Panc1 (cell line): ENCODE measurements at places on chromosomes 3 and 15. TPM values are rescaled to one million over a fixed set of nuclear protein-coding genes. Genes with fewer than 3 reads are reported as not detected.

DNA sequence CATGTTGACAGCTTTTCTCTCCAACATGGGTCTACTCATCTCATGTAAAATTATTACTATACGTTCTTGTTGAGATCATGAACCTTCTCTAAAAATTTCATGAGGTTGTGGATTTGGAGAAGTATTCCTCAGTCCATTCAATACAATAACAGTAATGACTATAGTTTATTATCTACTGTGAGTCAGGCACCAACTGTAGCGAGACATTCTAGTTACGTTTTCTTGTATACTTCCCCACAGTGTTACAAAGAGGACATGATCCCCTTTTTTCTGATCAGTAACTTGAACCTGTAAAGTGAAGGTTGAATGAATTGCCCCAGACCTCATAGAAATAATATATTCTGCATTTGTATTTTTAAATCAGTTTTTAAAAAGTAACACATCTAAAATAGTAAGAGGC, 76.4 kb downstream of the AKAP13 start:
- no peak for DNase-seq

PAQR5 gene
- total RNA-seq, result 2.0 TPM

- DNase-seq, result no peak
Observed at GRCh38 chr15:93185796-93186195, 96.8 kb upstream of the RGMA start.

DNA sequence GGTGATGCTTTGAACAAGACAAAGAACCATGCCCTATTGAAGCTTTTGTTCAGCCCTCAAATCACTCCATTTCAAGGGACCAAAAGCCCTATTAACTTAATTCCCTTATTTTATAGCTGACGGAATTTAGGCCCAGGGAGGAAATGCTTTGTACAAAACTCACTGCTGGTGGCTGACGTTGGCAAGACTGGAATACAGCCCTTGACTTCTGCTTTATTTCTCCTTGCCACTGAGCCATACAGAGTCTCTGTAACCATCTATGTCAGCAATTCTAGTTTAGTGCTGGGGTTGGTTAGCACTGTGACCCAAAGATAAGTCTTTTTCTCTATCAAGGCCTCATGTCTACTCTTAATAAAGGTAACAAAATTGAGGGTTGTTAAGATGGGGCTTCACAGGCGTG, 316.1 kb upstream of the TPRG1 start:
- no peak for DNase-seq

DNA sequence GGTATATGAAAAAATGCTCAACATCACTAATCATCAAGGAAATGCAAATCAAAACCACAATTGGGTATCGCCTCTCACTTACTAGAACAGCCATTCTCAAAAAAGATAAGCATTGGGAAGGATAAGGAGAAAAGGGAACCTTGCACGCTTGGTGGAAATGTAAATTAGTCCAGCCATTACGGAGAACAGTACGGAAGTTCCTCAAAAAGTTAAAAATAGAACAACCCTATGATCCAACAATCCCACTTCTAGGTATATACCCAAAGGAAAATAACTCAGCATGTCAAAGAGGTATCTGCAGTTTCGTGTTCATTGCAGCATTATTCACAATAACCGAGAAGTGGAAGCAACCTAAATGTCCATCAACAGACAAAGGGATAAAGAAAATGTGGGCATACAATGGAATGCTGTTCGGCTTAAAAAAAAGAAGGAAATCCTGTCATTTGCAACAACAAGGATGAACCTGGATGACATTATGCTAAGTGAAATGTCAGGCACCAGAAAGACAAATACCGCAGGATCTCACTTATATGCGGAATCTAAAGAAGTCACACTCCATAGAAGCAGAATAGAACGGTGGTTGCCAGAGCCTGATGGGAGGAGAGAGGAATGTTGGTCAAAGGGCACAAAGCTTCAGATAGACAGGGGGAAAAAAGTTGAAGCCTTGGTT, 11.7 kb upstream of the CMTM7 start:
- no peak for DNase-seq

DNA sequence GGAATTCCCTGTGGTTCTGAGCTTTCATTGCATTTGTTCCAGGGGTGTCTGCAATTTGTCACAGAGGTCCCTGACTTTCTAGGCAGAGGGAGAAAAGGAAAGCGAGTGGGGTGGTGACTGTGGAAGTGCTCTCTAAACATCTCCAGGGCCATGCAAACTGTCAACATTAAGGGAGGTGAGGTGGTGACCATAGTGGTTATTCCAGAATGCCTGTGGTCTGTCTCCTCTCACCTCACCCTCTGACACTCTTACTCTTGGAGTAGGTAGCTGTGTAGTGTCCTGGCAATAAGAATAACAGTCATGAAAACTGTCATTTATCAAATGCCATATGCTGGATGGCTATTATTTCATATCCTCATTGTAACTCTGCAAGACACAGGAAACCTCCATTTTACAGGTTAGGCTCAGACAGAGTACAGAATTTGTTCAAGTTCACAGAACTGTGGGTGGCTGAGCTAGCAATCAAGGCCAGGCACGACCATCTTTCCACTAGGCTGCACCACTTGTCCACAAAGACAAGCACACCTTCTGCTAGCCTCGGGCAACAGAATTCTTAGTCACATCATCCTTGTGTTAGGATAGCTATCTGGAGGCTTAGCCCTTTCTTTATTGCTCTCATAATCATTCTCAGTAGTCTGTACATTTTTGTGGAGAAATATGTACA, 179.4 kb downstream of the CD47 start:
- DNase-seq, result no peak

GOLGA8G gene
- not detected for total RNA-seq

DNA sequence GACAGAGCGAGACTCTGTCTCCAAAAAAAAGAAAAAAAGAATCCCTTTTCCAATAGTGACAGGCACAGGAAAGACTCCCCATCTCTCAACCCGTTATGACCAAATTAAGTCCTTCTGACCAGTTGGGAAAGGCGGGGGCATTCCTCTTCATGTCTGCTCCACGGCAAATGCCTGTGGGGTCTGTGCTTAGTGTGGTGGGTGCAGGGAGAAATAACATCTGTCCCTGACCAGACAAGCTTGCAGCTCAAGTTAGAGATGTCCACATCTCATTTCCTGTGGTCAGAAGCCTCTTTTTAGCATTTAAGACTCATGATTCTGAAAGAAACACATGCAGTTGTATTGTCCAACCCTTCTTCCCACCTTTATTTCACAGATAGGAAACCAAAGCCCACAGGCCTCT, 16.2 kb downstream of the PLA1A start:
- DNase-seq, result no peak

DNA sequence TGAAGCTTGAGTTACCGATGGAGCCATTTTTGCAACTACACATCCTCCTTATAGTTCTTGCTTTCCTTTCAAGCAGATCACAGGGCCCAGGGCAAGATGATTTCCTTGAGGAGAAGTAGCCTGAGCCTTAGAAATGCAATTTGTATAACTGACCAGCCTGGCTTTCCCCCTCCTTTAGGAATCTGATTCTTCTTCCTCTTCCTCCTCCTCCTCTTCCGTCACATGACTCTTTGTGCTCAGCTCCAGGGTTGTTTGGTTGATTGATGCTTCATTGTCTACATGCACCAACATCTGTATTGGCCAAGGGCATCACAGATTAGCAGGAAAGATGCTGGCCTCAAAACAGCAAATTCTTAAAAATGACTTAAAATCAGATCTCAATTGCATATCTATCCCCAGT, 3.3 kb downstream of the SNAPC5 start:
- no peak for DNase-seq

- no peak for DNase-seq
Observed at GRCh38 chr3:16364963-16365362, 100.0 kb downstream of the OXNAD1 start.

- DNase-seq, result no peak
Observed at GRCh38 chr3:37170060-37170459, 4.3 kb downstream of the LRRFIP2 start.

EOMES gene
- 2.5 TPM for total RNA-seq

DNA sequence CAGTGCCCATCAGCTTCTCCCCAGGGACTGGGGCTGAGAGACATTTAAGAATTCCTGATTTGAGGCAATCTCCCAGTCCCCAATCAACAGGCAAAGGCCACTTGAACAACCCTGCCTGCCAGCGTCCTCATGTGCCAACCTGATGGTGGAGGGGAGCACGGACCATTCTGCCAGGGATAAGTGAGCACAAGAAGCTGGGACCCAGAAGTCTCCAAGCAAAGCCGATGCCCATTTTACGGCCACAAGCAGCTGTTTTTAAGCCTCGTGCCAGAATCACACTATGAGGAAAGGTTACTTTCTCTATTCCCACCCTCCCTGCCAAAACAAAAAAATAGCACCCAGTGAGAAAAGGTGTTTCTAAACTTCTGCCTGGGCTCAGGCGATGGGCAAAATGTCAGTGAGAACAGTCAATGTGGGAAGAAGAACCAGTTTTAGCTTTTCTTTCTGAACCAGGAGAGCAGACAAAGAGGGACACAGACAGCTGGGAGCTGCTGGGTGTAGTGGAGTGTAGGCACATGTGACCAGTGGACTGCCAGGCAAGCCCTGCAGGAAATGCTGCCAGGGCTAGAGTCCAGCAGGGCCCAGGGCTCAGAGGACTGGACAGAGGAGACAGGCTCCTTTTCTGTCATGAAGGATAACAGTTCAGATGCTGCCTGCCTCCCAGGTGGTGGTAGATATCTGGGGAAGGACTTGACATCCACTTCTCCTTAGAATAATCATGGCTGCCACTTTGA, 57.7 kb downstream of the ATP2B2 start:
- no peak for DNase-seq

DNA sequence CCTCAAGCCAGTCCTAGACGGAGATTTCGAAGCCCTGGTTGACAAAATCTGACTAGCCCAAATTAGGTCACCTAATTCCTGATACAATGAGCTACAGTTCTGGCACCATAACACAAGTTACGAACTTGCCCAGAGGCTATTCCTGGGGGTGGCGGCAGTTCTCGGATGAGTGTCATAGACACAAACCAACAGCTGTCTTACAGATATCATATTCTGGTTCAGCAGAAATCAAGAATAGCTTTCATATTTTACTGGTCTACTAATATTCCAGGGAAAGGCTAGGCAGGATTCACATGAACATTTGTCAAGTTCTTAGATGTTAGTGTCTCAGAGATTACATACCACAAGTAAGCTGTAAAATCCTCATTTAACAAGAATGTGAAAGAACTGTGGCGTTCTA, 8.8 kb downstream of the ANAPC13 start:
- DNase-seq, result no peak

- DNase-seq, result no peak
Observed at GRCh38 chr3:162517110-162517509, 1020.5 kb downstream of the OTOL1 start.

TRANK1 gene
- total RNA-seq, result 3.2 TPM
